ENCODE measurements at places on chromosomes 7 and 10.

GRCh38 chr10:109996225-109996624 is 11.6 kb upstream of the ADD3 start:
- no peak for DNase-seq

DNA sequence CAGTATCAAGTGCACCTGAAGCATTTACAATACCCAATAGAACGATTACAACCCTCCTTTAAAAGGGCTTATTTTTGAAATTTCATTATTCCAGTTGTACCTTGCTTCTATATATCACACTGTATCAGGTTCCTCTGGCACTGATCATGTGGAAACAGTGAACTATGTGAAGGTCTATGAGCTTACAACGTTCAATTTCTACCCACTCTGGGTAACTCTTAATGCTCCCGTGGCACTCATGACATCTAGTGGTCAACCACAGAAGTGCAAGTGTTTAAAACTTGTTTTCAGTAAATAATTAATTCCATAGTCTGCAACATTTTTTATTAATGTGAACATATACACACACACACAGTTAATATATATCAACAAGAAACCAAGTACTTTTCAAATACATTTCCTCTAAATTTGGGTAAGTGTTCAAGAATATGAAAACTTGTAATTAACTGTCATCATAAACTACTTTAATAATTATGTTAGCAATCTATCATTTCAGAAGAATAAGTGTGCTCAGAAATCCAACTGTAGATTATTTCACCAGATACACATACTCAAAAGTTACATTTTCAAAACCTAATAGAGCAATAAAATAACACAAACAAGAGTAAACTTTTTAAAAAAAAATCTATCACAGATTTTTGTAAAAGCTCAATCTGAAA is 61.0 kb downstream of the MPP7 start:
- DNase-seq: peak; percentile 31

- DNase-seq: no peak
These were observed 91.9 kb upstream of the MBL2 start for GRCh38 chr10:52864201-52865106.

- no peak for DNase-seq
These were observed 120.7 kb upstream of the PLXNA4 start for GRCh38 chr7:132697003-132697402.

GRCh38 chr7:98753989-98754479 is 115.8 kb downstream of the TMEM130 start:
- DNase-seq: no peak

DNA sequence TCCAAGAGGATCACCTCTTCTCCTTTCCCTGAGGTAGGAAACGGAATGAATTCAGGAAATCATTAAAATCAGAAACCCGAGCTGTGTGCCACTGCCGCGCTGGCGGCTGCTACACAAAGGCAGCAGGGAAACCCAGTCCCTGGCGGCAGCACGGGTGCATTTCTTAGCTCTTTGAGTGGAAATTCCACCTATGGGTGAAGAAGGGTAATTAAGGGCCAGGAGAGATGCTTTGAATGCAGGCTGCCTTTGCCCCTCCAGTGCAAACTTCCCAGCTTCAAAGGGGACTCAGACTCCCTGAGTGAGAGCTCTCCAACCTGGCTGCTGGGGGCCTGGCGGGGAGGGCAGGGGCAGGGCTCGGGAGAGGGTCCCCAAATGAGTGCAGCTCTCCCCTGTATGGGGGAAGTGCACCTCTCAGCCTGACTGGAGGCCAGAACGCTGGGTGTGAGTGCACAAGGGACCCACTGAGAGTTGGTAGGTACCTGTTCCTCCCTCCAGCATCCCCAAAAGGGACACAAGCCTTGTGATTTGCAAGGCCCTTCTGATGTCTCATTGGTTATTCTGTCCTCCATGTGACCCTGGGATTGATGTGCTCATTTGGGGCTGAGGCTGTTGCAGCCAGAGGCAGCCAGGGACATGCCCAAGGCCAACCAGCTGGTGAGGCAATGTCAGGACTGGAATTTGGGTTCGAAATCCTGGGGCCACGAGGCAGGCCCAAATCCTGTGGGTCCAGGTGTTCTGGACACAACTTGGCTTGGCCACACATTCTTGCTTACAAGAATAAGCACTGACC is 16.3 kb upstream of the ZMIZ1 start:
- no peak for DNase-seq

GRCh38 chr7:88789480-88790064 is 6.0 kb downstream of the TEX47 start:
- DNase-seq: no peak

GRCh38 chr10:47082055-47082784 is 171.0 kb downstream of the PTPN20 start:
- DNase-seq: no peak

DNA sequence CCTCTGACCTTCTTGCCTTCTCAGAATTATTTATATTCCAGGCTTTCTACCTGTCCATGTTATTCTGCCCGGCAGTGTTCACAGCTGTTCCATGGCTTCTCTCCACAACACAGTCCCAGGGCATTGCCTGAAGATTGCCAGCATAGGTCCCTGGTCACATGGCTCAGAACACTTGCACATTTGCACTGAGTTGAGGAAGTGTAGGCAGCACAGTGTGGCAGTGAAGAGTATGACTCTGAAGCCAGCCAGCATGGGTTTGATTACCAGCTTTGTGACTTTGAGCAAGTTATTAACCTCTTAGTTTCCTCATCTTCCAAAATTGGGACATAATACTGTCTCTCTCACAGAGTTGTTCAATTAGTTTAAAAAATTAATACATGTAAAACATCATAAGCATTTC is 73.2 kb upstream of the NEUROD6 start:
- DNase-seq: no peak

DNA sequence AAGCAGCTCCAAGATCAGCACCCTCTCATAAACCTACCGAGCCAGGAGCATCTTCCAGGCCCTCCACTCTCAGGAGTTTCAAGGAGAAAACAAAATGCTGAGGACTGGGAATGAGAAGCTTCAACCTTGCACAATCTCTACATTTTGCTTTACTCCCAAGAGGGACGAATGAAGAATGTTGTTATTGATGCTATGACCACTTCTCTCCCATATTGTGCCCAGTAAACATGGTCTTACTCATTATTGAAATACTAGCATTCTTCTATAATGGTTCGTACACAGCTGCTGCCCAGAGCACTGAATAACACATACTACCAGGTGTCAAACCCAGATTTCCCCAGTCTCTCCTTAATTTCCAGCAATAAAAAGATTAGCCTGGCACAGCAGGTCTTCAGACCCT is 63.4 kb upstream of the BET1 start:
- no peak for DNase-seq

DNA sequence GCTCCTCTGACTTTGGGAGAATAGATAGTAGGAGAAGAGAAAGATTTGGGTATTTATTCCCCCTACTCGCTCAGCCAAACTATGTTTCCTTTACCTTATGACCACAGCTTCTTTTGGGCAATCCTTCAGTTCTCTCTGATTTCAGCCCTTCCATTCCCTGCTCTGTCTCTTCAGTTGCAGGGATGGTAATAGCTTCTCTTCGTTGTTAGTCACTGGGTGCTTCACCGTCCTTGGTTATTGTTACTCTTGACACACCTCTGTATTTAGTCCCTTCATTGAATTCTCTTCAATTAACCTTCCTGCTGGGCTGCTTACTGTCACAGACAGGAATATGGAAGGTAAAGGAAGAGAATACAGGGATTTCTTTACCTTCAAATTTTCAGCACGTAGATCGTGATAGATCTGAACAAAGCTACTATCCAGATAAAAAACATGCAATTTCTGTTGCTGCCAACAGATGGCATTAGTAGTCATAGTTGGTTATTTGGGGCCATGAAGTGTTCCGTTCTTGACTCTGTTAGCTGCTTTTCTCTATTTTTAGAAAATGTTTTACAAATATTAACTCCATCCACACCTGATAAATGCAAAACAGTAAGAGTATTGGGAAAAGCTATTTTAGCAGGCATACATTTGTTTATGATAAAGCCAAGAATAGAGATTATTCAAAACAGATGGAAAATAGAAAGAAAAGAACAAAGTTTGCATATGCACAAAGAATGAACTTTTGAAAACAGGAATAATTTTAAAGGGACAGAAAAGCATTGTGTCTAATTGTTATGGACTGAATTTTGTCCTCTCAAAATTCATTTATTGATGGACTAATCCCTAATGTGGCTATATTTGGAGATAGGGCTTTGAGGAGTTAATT is 14.0 kb upstream of the PTTG1IP2 start:
- peak; percentile 13 for DNase-seq

DNA sequence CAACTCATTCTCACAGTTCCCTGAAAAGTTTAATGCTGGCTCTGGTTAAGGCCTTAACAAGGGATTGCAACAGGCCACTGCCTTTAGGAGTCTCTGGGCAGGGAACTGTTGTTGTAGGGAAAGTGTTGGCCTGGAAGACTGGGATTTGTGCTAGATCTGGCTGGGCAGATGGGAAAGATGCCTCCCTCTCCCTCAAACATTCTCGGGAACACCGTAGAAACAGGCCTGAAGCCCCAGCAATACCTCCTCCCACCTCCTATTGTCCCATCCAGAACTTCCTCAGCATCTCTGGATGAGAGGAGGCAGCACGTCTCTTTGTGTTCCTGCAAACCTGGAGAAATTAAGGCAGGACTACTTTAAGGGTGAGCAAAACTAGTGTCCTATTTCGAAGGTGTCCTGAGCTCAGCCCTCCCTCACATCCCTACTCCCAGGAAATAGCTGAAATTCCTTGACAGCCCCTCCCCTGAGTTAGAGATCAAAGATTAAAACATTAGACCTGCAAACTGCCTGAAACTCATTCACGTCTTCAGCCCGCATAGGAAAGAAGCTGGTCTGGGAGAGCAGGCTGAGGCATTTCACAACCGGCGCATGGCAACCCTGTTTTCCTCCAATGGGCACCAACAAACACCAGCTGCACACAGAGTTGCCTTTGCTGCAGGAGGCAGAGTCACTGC is 10.9 kb upstream of the MAP3K8 start:
- no peak for DNase-seq

DNA sequence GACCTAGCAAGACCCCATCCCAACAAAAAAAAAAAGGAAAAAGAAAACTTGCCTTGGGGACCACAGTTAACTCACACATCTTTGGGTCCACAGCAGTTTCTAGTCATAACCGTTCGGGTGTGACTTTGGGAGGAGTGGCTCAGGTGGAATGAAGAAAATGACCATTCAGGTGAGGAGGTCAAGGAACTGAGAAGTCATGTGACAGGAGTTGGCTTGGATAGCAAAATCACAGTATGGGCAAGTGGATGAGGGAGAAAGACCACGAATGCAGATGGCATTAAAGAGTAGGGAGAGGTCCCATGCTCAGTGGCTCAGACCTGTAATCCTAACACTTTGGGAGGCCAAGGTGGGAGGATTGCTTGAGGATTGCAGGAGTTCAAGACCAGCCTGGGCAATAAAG is 17.1 kb upstream of the CNOT4 start:
- DNase-seq: no peak

DNA sequence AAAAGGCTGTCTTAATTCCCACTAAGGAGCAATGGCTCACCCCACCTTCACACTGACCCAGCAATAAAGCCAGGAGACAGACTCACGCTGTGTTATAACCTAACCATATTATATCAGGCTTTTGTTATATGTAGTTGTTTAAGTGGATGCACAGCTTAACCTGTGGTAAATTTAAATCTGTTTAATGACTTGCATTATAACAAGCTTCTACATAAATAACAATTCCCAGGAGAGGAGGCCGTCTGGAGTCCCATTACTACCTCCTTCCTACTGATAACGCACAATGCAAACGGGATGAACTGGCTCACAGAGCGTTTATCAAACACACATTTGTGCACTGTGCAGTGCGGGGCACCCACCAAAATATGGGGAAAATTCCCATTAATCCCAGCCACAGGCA is 102.1 kb upstream of the MGMT start:
- DNase-seq: no peak

DNA sequence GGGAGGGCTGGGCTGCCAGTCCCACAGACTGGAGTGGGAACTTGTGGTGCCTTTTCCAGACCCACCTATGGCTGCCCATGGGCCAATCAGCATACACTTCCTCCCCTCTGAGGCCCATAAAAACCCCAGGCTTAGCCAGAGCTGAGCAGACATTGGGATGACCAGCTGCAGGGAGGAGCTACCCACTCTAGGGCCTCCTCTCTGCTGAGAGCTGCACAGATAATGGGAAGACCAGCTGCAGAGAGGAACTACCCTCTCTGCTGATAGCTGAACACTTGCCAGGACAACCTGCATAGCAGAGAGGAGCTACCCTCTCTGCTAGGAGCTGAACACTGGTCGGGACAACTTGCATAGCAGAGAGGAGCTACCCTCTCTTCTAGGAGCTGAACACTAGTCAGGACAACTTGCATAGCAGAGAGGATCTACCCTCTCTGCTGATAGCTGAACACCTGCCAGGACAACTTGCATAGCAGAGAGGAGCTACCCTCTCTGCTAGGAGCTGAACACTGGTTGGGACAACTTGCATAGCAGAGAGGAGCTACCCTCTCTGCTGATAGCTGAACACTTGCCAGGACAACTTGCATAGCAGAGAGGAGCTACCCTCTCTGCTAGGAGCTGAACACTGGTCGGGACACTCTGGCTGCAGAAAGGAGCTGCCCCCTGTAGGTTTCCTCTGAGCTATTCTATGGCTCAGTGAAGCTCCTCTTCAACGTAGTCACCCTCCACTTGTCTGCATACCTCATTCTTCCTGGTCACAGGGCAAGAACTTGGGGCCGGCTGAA is 88.3 kb upstream of the CACUL1 start:
- no peak for DNase-seq

DNA sequence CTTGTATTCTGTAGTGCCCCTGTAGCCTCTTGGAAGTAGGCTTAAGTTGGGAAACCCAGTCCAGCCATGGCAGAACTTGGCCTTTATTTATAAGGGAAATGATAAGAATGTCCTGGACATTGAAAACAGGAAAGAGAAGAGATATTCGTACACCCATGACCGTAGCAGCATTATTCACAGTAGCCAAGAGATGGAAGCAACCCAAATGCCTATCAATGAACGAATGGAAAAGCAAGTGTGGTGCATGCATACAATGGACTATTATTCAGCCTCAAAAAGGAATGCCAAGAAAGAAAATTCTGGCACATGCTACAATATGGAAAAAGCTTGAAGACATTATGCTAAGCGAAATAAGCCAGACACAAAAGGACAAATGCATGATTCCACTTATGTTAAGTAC is 315.3 kb downstream of the CXCL12 start:
- DNase-seq: no peak

DNA sequence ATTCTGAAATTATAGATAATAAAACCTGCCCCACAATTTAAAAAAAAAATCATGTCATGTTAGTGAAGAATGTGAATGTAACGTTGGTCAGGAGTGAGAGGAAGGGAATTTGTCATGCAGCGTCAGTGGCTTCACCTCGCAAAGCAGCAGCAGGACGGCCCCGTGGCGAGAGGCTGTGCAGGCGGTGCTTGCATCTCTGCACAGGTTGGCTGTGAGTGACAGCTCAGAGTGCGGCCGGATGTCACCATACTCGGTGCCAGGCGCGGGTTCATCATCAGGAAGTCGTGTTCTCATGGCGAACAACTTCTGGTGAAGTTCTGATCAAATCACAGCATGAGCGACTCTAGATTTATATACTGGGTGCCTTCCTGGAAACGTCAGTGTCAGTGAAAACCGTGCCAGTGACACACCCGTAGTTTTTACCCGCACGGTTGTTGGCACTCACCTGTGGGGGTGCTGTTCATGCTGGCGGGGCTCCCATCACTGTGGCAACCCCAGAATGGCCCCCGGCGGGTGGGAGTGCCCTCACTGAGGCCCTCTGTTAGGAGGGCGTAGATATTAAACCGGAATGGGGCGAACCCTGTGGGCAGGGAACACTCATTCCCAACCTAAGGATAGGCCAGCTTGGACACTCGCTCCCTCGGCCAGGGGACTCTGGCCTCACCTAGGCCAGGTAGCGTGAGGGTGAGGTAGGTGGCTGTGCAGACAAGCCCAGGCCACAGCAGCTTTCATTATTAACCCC is 120.3 kb downstream of the CYTH3 start:
- no peak for DNase-seq

All from HuH-7.5 (cell line).